ENCODE measurements at places on chromosomes 2 and 18.

DNA sequence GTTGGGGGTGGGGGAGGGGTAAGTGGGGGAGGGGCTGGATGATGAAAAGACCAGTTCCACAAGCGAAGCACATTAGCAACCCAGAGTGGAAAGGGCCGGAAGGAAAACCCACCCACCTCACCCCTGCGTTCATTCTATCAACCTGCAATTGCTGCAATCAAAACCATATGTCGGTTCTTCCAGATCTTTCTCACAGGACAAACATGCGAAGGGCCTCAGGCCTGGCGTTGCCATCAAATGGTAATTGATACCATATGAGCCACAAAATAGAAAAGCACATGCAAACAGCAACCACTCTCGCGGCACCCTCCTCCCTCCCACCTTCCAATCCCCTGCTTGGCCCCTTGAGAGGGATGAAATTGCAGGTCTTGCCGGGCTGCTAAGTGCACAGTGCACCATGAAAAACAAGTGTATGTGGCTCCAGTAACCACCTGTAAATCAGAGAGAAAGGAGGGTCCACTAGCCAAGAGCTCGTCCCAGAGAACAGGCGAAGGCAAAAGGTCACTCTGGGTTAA lies 287.5 kb downstream of the TCF4 start:
- DNase-seq: no peak

GRCh38 chr2:147789720-147790119 lies 55.1 kb upstream of the ACVR2A start:
- DNase-seq: no peak

DNA sequence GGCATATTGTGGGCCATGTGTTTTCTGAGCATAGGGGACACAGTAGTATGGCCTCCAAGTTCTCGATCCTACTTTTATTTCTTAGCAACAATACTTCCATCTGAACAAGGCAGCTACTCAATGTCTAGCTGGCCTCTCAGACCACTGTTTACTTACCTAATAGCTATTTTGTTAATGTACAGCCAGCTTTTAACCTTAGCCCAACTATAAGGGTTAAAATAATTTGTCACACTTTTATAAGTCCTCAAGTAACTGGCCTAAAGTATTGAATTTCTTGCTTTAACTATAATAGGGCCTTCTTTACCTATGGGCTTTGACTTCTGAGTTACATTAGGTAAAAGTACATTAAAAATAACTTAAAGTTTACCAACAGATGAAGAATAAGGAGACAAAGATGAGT lies 117.4 kb downstream of the GAREM1 start:
- no peak for DNase-seq

- DNase-seq: no peak
Measured at GRCh38 chr2:118729760-118730159, 117.7 kb downstream of the EN1 start.

GRCh38 chr2:151827564-151828142 lies 568 bp downstream of the ARL5A start:
- DNase-seq: no peak

DNA sequence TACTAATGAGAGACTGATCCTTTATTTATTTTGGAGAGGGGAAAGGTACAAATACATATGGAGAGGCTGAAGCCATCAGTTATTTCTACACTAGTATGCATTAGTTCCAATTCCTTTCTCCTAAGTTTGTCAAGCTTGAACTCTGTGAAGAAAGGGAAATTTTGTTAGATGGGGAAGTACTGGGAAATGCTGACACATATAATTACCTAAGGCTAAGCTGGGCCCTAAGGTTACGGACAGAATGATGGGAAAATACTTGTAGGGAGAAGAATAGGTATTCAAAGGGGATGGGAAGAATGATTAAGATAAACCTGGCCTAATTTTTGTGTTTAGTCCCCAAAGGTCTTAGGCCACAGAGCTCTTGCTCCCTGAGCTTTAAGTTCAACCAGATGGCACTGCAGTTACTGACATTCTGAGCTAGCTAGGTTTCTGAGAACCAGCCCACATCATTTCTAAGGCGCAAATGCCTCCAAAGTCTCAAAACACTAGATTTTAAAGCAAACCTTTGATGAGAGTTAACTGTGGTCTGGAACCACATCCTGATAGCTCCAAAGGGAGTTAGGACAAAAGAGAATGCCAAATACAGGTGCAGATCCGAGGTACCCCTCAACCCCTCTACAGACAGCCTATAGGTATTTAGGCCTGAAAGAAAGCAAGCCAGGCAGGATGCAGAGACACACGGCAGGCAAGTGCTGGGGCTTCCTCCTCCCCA lies 2.7 kb downstream of the TMEM163 start:
- no peak for DNase-seq

DNA sequence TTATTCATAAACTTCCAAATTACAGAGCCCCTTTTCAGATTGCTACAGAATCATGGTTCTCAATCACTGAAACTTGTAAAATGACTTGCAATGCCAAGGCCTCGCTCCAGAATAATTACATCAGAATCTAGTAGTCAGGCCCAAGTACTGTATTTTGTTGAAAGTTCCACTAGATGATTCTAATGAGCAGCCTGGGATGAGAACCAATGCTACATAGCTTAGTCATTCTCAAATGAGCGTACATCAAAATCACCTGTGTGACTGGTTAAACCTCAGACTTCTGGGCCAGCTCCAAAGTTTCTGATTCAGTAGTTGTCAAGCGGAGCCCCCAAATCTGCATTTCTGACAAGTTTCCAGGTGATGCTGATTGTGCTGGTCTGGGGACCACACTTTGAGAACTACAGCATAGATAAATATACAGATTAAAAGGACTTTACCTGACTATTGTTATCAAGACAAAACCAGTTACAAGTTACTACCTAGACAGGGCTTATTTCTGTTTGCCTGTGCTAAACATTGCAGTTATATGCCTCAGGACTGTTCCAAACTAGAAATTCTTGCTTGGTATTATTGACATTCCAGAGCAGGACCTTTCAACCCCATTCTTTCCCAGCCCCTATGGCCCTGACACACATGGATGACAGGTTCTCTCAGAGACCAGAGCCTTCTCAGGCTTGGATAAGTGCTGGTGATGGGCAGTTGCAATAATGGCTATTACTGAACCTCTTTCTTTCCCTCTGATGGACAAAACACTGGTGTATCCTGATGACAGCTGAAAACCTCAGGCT lies 83.1 kb downstream of the UPP2 start:
- no peak for DNase-seq

GRCh38 chr2:178016612-178017011 lies 56.0 kb downstream of the PDE11A start:
- no peak for DNase-seq

DNA sequence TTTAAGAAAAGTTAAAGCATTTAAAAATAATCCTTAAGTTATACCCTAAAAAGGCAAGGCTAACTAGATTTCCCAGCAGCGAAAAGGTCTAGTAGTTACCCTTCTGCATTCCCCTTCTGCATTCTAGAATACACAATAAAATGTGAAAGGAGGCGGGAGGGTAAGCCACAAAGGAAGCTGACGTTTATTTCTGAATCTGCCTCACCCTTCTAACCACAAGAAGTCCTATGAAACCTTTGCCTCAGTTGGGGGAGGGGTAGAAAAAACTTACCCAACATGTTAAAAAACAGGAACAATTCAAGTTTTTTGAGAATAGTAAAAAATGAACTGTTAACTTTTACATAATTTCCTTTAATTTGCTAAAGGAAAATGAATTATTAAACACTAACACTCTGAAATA lies 11.3 kb downstream of the STK17B start:
- DNase-seq: no peak

GRCh38 chr2:241977557-241978300 lies 108.2 kb downstream of the RTP5 start:
- DNase-seq: no peak

GRCh38 chr2:20513946-20514345 lies 67.1 kb downstream of the RHOB start:
- no peak for DNase-seq

Measured in dorsolateral prefrontal cortex (tissue), 122 donors.